ENCODE measurements at places on chromosomes 7 and 10.

- DNase-seq, result no peak
Observed at GRCh38 chr10:113518816-113519591, 33.8 kb upstream of the HABP2 start.

- DNase-seq, result no peak
Observed at GRCh38 chr7:116876664-116877442, 14.5 kb downstream of the CAPZA2 start.

DNA sequence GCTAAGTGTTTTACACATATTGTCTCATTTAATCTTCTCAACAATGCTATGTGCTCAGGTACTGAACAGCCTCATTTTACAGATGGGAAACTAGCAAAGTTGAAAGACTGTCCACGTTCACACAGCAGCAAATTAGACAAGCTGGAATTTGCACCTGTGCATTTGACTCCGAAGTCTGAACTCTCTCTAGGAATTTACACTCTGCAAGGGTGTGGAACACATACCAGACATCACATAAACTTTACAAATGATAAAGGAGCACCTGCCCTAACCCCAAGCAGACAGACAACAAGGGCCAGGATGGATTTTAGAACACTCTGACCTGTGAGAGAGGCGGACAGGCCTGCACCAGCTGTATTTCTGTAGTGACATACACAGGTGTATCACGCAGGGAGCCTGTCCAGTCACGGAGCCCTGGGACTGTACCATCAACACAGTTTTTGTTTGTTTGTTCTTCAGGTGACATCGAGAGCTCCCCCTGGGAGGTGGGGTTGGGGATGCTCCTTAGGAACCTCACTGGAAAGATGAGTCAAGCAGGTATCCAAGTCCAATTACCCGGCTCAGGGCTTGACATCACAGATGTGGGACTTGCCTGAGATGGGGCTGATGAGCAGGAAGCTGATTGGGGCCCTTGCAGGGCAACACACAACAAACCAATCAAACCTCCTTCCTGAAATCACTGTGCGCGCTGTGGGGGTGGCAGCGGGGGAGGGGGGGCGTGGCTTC, 31.0 kb downstream of the MKI67 start:
- DNase-seq, result peak; percentile 73

DNA sequence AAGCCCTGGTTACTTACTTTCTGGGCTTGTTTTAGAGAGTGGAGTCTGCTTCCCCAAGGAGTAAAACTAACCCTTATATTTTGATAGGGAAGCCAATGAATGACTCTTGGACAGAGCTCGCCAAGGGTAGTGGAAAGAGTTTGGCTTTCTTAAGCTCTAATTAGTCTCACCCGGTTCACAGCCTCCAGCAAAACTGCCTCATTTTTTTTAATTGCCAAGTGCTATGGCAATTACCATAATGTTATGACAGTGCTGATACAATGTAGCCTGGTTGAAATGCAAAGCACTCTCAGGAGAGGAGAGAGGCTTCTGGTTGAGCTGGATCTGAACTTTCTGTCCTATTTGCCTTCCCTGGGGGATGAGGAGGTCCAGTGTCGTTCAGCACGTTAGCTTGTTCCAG, 376.1 kb upstream of the CHRM2 start:
- DNase-seq, result no peak

DNA sequence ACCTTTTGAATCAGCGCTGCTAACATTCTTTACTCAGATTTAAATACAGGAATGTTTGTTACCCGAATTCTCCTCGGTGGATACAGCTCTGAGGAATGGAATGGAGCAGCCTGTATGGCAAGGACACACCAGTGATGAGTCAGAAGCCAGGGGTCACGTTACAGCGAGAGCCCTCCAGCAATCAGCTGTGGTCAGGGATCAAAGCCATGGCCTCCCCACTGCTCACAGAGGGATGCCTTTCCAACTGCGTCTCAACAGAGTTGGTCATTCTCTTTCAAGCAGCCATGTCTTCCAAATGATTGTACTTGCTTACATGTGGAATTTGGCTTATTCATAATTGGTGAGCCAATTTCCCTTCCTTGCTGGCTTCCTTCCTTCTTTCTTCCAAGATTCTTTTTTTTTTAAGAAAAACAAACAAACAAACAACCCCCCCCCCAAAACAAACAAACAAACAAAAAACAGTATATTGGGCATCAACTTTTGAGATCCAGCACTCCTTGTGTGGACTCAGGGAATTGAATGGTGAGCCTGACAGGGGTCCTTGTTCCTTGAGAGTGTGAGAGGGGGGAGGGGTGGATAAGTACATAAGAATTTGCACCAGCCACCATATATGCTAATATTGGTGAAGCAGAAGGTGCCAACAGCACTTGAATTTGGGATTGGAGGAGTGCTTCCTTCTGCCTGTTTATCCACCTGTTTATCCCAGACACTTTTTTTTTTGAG, 100.2 kb downstream of the ATXN7L1 start:
- DNase-seq, result no peak
